Fibroblast of upper back skin (primary cell): ENCODE measurements at places on chromosomes 6 and 20.

DNA sequence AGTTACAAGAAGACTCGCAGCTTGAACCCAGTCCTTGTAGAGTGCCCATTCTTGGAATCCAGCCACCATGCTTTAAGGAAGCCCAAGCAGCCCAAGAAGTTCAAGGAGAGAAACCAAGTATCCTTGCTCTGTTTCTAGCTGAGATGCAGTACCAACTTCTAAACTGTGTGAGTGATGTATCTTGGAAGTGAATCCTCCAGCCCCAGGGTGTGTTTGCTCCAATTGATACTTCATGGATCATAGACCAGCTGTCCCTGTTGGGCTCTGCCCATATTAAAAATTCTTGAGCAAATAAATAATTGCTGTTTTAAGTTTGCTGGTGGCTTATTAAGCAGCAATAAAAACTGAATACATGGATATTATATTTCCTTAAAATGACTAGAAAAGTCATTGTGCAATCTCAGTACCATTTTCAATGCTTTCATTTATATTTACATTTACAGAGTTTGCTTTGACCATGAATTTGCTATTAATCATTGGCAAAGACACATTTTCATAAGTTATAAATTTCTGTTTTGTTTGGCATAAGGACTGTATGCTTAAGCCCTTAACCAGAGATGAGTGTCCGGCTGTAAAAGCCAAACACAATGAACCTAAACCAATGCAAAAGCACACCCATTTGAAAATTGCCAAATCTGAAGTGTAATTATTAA, 9.2 kb downstream of the SPTLC3 start:
- DNase-seq: no peak

- peak; percentile 9 for DNase-seq
Observed at GRCh38 chr6:134577998-134578397, 260.1 kb upstream of the SGK1 start.

DNA sequence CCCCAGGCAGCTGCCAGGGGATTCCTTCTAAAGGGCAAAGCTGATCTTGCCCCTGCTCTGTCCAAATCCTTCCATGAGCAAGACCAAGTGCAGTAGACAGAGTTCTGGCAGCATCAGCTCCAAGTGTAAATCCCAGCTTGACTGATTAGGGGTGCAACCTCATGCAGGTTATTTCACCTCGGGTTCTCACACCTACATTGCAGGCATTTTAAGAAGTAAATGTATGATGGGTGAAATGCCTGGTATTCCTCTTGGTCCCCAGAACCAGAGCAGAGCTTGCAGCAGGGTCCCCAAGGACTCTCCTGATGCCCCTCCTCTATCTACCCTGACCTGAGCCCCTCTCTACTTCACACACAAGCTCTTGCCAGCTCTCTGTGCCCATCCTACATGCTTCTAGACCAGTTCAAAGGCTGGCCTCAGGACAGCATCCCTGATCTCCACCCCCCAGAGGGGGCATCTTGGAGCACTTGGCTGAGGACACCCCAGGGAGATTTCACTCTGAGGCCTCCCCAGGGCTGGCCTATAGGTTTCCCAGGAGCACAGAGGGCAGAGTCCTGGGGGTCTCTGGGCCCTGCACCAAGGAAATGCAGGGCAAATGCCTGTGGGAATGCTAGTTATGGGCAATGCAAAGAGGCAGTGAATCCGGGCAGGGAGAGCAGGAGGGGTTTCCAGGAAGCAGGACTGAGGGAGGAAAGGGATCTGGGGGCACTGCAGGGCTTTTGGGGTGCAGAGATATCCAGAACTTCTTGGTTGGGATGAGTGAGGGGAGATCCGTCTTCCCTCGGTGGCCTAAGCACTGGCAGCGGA, 1.0 kb downstream of the LZTS3 start:
- DNase-seq: no peak

GRCh38 chr6:150656156-150656555, 56.5 kb downstream of the PLEKHG1 start:
- no peak for DNase-seq

DNA sequence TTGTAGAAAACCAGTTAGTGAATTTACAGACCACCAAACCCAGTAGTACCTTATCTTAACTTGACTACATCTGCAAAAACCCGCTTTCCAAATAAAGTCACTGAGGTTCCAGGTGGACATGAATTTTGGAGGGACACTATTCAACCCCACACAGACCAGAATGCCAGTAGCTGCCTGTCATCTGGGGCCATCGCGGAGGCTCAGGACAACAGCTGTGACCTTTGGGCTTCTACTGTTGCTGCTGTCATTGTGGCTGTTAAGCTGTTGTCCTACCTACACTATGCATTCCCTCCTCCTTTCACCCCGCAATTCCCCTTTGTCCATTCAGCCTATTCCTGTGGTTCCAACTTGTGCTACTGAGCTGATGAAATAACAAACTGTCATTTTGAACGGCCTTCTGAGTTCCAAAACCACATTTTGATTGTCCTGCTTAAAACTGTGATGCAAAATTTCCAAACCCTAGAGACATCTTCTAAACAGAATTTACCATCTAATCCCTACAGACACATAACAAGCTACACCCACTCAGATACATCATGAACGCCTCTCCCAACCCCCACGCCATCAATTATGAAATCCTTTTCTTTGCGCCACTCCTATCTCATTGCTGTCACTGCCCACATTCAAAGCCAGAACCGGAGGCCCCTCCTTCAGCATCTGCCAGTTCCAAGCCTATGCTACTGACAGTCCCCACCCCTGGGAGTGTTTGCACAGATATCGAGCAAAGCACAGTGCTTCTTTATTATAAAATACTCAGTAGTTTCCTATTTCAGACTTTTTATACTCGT, 125.0 kb downstream of the C6orf118 start:
- DNase-seq: no peak

GRCh38 chr6:45592991-45593390, 215.3 kb upstream of the SUPT3H start:
- peak; percentile 58 for DNase-seq

DNA sequence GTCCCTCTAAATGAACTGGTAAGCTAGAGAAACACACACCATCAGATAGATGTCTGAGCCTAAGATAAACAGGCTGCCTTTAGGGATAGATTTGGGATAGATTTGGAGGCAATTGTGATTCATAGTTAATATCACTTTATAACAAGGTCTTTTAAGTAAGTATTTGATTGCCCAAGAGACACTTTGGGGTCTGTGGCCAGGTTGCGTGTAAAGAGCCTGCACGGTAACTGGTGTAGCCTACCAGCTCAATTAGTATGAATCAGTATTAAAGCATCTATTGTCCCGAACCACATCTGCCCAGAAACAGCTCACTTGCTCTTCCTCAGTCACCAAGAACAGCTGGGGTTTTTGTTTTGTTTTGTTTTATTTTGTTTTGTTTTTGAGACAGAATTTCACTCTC, 193.3 kb downstream of the SASH1 start:
- peak; percentile 72 for DNase-seq

GRCh38 chr20:61883857-61884393, 181.8 kb downstream of the TAF4 start:
- DNase-seq: peak; percentile 5

GRCh38 chr6:104413767-104414166, 446.0 kb downstream of the HACE1 start:
- DNase-seq: no peak

DNA sequence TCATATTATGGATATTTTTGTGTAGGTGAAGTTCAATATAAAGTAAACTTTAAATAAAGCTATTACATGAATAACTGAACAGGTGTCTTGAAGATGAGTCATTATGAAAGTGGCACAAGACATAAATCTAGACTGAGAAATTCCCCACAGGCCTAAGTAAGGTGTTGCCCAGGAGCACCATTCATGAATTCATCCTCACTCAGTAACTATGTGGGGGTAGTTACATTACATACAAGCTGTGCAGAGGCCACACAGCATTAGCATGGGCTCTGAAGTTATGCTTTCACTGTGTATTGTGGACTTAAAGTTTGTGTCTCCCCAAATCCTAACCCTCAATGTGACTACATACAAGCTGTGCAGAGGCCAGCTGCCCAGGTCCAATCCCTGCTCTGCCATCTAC, 65.9 kb downstream of the BCAS1 start:
- DNase-seq: no peak

GRCh38 chr6:81589465-81590313, 162.8 kb downstream of the TENT5A start:
- DNase-seq: no peak

- DNase-seq: no peak
Observed at GRCh38 chr20:17782768-17783167, 83.0 kb downstream of the BANF2 start.

DNA sequence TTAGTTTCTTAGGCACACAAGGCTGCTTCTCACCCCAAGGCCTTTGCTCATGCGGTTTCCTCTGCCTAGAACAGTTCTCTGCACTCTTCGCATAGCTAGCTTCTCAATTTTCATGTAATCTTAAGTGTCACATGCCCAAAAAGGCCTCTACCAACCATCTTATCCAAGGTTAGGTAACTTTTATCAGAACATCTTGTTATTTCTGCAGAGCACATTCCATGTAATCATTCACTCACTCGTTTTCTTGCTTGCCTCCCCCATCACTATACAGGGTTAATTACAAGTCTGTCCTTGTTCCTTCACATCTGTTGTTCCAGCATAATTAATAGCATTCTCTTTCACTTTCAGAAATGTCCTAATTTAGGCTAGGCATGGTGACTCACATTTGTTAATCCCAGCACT, 53.8 kb downstream of the NCOA6 start:
- DNase-seq: peak; percentile 7

- DNase-seq: no peak
Observed at GRCh38 chr20:50421356-50422340, 88.5 kb upstream of the PTPN1 start.

- DNase-seq: no peak
Observed at GRCh38 chr6:79756496-79756895, 125.4 kb downstream of the SH3BGRL2 start.

- peak; percentile 41 for DNase-seq
Observed at GRCh38 chr6:100311707-100312251, 152.9 kb downstream of the SIM1 start.

GRCh38 chr6:38179300-38179699, 359.8 kb downstream of the ZFAND3 start:
- DNase-seq: no peak

DNA sequence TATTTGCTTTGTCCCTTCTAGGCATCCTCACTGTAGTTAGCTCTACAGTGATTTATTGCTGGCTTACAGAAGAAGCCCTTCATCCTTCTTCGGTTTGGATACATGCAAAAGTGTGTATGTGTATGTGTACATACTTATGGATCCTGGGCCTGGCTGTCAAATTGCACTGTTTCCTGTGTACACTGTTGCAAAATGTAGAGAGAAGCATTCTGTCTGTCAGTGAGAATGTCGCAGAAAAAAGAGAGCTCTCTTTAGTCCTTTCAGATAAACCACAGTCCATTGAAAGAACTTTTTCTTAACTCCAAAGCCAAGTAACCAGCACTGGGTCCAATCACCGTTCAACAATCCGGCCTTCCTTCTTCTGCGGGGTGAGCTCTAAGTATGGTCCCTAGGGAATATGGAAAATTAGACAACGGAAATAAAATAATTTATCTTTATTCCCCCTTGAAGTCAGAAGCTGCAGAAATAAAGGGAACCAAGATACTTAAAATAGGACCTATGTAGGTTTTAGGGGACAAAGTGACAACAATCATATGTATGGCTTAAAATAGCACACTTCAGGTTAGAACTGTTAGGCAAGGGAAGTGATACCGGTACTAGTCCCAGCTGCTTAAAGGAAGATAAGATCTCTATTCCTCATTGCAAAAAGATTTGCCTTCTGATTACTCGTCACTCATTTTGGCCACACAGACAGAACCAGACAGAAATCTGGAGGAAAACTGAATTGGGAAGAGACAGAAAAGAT, 107.0 kb downstream of the CD83 start:
- no peak for DNase-seq

DNA sequence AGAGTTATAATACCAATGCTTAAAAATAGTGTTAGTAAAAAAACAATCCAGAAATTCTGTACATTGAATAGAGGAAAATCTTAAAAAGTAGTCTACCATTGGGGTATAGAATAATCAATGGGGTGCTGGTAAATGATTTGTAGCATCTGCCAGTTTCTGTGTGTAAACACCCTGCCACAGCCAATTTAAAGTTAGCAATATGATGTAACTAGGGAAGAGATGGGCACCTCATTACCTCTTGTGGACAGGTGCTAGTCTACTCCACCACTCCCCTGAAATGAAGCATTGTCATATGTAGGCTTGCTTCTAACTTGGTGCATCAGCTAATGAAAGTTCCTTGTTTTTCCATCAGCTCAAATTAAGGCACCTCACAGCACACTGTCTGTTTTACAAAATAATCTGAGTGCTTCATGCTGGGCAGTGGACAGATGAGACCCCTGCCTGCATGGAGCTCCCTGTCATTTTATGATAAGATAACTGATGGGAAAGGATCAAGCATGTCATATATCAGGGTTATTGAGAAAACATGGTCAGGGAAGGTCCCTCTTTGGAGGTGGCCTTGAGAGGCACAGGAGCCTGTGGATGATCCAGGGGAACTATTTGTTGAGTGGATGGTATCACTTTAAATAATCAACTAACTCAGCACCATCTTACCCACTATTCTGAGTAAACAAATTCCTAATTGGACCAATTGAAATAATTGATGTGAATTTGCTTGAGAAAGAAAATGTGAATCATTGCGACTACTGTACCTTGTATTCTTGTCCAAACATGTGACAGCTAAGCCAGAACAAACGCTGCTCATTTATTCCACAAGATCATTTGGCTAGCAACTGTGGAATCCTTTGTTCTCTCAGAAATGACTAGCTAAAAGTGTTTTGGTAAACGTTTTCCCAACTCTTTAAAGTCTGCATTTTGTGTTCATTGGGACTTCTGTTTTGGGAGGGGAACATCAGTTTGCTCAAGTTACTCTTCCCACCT, 45.9 kb upstream of the CSE1L start:
- no peak for DNase-seq

GRCh38 chr6:77678048-77678447, 25.2 kb downstream of the MEI4 start:
- DNase-seq: peak; percentile 20

DNA sequence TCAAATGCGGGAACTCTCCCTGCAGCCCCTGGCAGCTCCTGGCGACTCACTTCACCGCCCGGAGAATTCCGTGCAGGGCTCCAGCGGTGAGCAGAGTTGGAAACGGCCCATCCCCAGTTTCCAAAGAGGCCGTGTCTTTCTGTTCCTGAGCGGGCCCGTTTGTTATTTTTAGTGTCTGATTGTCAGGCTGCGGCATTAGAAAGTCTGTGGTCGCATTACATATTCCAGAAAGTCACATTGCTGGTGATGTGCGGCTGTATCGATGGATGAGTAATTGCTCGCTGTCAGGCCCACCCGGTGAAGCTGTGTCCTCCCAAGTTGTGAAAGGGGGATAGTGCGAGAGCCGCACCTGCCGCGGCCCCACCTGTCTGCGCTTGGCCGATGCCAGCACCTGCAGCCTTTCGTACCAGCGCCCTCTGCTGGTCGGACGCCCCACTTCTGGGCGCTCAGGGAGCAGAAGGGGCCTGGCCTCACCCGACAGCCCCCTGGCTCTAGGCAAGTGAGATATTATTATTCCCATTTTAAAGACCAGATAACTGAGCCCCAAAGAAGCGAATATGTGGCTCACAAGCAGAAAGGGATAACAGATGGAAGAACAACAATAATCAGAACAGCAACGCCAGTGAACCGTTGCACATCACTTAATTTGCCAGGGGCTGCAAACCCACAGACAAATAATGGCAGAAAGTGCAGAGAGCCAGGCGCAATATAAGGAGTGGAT, 244.9 kb downstream of the TSHZ2 start:
- peak; percentile 52 for DNase-seq
